ENCODE measurements at places on chromosomes 13 and 19.

DNA sequence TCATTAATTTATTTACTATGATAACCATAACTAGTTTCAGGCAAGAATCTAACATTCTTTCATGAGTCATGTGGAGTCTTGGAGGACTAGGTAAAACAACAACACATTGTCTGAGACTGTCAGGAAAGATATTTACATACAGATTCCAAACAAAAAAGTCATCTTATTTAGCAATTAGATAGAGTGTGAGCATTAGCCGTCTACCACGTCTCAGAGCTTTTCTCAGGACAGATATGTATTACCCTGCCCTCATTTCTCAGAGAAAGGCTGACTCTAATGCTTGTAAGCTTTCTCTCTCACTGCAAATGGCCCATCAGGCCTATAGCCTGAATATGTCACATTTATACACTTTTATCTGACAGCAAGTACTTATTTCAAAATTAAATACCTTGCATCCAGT is 312.1 kb upstream of the PCDH20 start:
- DNase-seq = no peak

GRCh38 chr13:106105153-106105552 is 430.3 kb downstream of the EFNB2 start:
- no peak for DNase-seq

GRCh38 chr13:20514866-20515265 is 10.8 kb downstream of the CRYL1 start:
- DNase-seq = no peak

GRCh38 chr19:2345794-2346663 is 14.0 kb upstream of the TMPRSS9 start:
- no peak for DNase-seq

- peak; percentile 42 for DNase-seq
Observed at GRCh38 chr19:33720691-33721682, 75.7 kb upstream of the KCTD15 start.

GRCh38 chr19:46713781-46714443 is 3.0 kb downstream of the PRKD2 start:
- peak; percentile 95 for DNase-seq

GRCh38 chr19:49953416-49953815 is 7.6 kb downstream of the SIGLEC11 start:
- no peak for DNase-seq

DNA sequence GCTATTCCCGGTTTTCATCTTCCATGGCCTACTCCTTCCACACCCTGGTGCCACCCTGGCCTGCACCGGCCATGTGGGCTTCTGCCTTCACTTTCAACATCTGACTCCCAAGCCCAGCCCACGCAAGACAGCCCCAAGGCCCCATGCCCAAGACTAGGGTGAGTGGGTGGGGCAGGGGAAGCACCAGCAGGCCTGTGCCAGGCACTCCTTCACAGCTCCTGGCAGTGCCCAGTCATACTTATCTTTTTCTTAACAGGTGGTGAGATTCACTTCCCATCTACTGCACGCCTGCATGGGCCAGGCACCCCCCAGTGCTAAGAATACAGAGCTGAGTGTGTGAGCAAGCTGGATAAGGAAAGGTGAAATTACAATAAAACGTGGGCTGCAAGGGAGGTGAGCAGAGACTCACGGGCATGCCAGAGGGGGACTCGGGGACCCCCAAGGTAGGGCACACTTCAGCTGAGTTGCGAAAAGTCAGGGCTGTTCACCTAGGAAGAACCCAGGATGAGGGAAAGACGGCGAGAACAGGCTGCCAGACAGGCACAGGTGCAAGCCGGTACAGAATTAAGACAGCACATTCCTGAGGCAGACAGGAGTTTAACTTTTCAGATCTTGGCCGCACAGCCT is 55.7 kb downstream of the COL4A1 start:
- DNase-seq = no peak

DNA sequence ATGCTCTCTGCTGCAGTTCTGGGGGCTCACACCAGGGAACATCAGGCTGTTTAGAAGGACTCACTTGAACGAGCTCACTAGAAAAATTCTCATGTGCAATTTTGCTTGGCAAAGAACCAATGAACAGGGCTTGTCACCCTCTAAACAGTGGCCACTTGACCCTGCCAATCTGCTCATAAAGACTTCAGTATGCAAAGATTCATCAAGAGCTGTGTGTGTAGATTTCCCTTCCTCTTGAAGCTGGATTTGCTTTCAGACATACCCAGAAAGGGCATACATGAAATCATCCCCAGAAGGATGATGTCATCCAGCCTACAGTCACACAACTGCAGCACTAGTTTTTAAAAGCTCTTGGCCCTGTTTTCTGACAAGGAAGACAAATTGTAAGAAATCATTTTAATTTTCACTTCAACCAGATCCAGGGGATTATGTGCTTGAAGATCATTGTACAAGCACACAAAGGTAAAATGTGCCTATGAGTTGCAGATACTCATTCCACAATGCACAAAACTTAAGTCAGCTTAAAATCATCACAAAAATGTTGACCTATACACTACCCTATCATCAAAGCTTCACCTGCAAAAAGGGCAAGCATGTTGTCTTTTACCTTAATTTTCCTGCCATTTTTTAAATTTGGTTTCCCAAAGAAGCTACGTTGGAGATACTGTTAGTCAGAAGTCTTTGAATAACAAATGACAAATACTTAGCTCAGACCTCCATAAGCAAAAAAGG is 5.2 kb upstream of the STK24 start:
- DNase-seq = no peak

GRCh38 chr13:73754241-73754640 is 380.0 kb downstream of the KLF12 start:
- DNase-seq = no peak

DNA sequence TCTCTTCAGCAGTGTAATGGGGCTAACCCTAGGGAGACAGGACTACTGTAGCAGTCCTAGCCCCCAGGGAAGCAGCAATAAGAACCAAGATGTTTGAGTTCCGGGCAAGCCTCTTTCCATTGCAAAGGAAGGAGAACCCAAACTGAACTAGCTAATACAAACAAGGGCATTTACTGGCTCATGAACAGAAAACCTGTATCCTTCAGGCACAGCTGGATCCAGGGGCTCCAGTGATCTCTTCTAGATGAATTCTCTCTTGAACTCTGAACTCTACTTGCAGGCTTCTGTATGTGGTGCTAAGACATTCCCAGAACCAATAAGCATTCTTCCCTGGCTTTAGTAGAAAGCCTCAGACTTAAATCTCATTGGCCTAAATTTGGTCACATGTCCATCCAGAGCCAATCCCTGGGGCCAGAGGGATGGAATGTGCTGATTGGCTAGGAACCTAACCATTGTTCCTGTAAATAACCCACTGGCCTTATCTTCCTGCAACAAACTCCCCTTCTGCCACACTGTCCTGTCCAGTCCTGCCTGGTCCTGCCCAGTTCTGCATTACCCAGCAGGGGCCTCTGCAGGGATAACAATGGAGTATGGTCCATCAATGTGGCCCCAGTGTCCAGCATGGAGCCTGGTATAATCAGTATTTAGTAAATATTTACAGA is 3.9 kb upstream of the PODNL1 start:
- DNase-seq = no peak

DNA sequence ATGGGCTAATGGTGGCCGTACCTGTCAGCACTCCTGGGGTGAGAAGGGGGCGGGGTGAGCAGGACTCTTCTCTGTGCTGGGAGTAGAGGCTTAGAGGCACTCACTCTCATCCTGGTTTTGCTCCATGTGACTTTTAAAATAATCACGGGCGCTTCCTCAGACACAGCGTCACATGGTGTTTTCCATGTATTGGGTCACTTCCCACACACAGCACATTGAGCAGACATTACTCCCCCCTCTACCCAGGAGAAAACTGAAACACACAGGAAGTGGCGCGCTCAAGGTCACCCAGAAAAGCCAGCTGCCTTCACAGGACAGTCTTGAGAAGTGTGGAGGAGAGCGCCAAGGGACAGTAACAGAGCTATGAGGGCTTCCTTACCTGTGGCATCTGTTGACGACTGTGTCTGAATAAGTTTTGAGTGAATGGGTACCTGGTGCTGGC is 23.2 kb downstream of the SPATA13 start:
- DNase-seq = no peak

DNA sequence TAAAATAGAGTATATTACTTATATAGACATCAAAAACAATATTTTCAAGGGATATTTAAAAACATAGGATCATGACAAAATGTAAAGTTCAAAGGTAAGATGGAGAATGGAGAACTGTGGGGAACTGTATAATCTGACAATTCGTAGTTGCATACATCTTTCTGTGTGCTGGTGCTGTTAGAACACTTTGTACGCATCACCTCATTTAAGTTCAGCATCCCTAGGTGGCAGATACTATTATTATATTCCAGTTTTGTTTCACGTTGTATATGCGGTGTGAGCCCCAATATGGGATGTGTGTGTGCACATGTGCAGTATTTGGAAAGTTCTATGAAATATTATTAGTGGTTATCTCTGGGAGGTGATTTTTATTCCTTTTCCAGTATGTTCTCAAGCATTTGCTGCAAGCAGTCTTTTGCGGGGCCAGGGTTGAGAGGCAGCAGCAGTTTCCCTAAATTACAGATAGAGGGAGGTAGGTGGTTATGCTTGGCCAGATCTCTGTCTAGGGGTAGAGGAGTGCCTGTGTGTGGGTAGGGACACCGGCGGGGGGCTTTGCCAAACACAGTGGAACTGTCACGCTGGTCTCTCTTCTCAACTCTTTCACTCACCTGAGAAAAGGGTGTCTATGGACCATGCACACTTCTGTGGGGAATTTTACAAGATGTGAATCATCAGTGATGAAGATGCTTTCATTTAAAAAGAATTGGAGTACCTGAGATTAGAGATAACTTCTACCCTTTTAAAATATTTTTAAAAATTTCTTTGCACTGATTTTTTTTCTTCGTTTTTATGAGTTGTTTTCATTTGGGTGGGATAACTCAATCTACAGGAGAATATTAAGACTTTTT is 55.6 kb upstream of the ALOX5AP start:
- DNase-seq = no peak

- no peak for DNase-seq
Observed at GRCh38 chr19:49461656-49462055, 8.6 kb downstream of the ALDH16A1 start.

DNA sequence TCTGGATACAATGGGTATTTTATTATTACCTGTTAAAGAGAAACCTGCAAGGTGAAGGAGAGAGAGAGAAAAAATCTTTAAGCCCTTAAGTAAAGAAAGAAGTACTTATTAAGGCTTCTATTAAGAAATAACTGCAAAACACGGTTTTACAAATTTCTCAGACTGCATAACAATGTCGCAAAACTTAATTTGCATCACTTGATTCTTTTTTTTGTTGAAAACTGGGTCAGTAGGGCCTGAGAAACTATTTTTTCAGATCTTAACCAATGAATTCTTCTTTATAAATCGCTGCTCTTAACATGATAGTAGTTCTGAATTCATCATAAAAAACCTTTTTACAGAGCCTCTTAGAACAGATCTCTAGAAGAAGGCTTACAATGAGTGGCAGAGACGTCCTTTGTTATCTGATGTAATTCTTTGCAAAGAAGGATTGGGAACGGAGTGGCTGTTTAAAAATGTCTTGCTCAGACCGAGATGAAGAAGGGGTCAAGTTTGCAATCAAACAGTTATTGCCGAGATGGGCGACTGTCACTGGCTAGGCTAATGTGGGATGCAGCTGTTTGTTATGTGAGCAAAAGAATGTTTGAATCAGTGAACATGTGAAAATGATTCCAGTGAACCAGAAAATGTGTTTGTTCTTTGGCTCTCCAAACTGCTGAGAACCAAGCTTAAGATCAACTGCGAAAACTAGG is 76.3 kb downstream of the ZNF536 start:
- DNase-seq = peak; percentile 6

DNA sequence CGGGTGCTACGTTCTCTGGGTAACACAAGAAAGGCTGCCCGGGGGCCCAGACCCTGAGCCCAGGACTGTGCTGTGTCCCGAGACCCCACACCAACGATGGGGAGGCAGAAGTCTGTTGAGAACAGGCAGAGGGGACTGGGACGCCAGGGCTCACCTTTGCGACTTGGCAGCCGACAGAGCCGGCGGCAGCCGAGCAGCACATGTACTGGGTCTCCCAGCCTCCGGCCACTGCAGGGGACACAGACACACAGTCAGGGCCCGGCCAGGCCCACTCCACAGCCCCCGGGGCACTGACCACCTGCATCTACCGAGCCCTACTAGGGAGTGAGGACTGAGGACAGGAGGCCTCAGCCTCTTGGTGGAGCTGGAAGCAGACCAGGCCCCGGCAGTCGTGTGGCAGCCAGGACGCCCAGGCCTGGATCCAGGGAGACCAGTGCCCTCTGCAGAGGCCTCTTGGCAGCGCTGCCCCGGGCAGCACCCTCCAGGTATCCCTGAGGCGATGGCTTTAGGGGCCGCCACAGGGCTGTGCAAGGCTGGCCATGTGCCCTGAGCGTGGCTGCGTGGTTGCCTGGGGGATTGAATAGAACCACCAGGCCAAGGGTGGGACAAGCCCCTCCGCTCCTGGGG is 5.6 kb upstream of the ATP8B3 start:
- DNase-seq = peak; percentile 69

- no peak for DNase-seq
Observed at GRCh38 chr13:75855216-75855615, 219.1 kb downstream of the LMO7 start.

GRCh38 chr19:10471909-10472308 is 31.2 kb downstream of the KEAP1 start:
- no peak for DNase-seq

GRCh38 chr13:84025824-84026223 is 143.6 kb upstream of the SLITRK1 start:
- DNase-seq = no peak

DNA sequence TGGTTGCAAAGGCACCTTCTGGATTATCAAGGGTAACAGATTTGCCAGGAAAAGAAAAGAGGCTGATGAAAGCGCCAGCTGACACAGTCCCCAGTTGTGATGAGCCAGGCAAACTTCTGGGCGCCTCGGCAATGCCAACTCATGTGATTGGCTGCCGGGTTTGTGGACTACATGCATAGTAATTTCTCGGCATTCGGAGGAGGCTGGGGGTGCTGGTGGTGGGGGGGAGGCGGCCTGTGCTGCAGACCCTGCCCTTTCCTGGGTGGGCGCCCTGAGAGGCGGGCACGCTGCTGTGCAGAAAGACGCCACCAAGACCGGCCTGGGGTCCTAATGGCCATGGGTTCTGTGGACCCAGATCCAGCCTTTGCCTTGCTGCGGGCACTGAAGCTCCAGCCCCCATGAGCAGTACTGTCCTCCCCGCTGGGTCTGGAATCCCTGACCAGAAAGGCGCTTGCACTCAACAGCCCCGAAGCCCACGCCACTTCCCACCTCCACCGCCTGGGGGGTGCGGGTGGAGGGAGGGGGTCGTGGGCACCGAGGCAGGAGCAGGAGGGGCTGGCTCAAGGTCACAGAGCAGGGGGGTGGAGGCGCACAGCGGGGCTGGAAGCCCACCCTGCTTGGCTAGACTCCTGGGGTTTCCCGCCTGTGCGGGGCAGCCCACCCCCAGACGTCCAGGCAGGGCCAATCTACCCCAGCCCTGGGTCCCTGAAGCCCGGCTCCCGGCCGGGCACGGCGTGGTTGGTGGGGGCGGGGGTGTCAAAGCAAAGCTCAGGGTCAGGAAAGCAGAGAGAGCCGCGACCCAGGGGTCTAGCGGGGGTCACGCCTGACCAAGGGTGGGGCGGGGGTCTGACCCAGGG is 1.0 kb downstream of the DIRAS1 start:
- peak; percentile 71 for DNase-seq

DNA sequence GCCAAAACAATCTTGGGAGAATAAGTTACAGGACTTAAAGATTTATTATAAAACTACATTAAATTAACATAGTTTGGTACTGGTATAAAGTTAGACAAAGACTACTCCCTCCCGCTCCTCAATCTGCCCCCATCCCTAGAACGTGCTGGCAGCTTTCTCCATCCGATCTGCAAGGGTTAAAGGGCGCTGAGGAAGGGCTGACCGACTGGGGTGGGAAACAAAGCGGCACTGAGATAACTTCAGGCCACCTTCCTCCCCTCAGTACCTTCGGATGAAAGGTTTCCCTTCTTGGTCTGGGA is 790 bp upstream of the SUGT1 start:
- no peak for DNase-seq
